Forelimb muscle (tissue), 1 donor: ENCODE measurements at places on chromosomes 1 and 21. TPM values are rescaled to one million over a fixed set of nuclear protein-coding genes. Genes with fewer than 3 reads are reported as not detected.

- peak; percentile 80 for DNase-seq
These were observed 113.1 kb upstream of the IRF2BP2 start for GRCh38 chr1:234722904-234723720.

GRCh38 chr1:115466433-115466832 is 128.4 kb upstream of the NGF start:
- no peak for DNase-seq

DNA sequence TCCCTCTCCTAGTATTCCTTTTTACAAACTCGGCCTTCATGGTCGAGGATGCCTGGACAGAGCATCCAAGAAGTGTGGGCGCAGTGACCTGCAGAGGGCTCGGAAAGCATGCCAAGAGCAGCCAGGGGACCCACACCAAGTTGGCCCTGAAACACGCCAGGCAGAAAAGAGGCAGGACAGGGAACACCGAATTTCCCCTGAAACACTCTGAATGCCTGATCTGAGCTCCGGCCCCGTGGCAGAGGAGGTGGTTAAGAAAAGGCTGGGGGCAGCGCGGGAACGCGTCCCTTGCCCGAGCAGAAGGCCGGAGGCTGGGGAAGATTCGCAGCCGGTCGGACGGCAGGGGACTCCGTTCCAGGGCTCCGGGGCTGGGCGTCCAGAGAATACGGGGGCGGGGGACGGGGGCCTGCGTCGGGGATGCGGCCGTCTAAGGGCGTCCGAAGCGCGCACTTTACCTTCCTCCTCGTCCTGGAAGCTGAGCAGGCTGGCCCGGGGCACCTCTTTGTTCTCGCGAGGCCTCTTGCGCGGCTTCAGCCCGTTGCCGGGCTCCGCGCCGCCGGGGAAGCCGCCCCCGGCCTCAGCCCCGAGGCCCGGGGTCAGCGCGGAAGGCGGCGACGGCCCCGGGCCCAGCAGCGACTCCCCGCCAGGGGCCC is 558 bp downstream of the PAXBP1 start:
- no peak for DNase-seq

DNA sequence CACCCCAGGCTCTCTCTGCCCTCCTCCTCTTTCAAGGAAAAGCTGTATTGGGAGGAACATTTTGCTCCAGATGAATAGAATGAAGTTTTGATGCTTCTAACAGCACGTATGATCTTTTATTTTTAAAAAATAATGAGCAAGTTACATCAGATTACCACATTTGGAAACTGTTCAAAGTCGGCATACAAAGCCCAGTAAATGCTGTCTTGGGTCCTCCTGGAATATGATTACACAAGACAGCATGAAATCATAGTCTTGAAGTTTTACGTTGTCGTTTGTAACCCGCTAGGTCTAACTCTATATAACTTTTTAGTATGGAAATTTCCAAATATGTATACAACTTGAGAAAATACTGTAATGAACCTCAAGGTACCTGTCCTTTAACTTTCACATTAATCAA is 385.6 kb downstream of the HLX start:
- no peak for DNase-seq

Gene GJB3
- not detected for polyA plus RNA-seq

DNA sequence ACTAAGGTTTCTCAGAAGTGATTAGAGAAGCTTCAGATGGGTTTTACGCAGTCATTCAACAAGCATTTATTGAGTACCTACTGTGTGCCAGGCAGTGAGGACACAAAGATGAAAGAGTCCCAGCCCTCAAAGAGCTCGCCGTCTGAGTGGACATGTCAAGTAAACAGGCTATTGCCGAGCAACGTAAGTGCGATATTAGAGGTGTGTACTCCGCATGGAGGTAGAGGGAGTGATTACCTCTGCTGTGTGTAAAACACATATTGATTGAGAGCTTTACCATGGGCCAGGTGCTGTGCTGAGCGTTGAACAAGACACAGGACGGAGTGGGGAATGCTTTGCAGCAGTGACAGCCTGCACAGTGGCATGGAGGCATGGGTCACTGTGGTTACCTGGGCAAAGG is 49.5 kb upstream of the GPR37L1 start:
- no peak for DNase-seq

- DNase-seq: no peak
These were observed 72.0 kb upstream of the GCLM start for GRCh38 chr1:93981274-93981667.

GRCh38 chr1:185157599-185158412 is 839 bp downstream of the SWT1 start:
- DNase-seq: no peak

DNA sequence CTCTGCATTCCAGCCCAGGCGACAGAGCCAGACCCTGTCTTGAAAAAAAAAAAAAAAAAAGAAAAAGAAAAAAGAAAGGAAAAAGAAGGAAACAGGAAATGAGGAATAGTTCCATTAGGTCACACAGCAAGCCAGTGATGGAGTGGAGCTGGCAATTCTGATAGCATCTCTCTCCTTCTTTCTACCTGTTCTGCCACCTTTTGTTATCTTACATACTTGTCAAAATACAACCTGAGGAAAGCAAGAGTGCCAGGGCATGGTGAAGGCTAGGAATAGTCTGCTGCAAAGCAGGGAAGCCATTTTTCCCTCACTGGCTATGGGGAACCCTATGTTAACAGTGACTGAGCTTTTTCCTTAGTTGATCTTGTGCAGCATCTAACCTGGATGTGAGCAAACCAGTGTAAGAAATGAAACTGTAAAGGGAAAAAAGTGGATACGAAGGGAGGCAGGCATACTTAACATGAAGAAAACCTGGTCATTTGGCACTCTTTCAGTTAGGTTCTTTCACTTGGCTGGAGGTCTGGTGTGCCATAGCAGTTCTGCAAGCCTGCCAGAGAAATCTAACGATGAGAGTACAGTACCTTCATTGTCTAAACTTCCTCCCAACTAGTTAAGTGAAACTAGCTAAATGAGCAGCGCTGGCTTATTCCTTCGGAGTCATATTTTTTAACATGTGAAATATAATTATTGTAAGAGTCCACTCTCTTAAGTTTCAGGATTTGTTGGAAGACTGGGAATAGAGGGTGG is 17.9 kb upstream of the THEM5 start:
- DNase-seq: no peak

Gene IGSF9
- polyA plus RNA-seq: 0.28 TPM

GRCh38 chr1:14113841-14114567 is 414.0 kb downstream of the PRDM2 start:
- DNase-seq: peak; percentile 22

DNA sequence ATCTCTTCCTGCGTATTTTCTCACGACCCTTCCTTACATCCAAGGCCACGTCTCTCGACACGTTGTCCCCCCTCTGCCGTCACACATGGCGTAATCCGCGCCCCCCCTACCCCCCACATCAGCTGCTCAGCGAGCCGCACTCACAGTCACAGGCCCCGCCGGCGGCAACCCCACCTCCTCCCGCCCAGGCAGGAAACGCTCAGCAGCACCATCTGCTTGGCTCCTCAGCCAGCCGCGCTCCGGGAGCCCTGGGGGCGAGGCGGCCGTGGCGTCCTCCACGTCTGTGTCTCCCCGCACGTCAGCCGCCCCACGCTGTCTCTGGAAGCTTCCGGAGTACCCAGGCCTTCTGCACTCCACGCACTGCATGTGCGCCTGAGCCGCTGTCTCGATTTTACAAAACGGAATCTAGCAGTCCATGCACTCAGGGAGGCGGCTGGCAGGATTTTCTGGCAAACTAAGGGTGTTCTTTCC is 64.6 kb downstream of the SIK1 start:
- DNase-seq: no peak

Gene LCE3E
- polyA plus RNA-seq: not detected

GRCh38 chr1:181767001-181767708 is 283.8 kb downstream of the CACNA1E start:
- DNase-seq: no peak

GRCh38 chr1:161073474-161074121 is 3.9 kb upstream of the ARHGAP30 start:
- no peak for DNase-seq

DNA sequence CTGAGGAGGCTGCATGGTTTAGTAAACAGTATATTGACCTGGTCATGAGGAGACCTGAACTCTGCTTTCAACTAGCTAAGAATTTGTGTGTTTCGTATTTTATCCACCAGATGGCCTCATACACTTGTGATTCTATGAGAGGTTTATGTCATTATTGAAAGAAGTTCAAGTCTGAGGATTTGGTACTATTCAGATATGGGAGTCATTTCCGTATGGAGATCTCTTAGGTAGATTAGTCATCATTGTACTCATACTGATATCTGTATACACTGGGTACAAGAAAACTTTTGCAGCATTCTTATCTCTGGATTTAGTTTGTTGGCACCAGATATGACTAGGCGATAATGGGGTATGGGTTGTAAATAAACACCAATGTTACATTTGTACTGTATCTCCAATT is 26.6 kb downstream of the ATF6 start:
- peak; percentile 50 for DNase-seq
